ENCODE measurements at places on chromosomes 5 and 9.

DNA sequence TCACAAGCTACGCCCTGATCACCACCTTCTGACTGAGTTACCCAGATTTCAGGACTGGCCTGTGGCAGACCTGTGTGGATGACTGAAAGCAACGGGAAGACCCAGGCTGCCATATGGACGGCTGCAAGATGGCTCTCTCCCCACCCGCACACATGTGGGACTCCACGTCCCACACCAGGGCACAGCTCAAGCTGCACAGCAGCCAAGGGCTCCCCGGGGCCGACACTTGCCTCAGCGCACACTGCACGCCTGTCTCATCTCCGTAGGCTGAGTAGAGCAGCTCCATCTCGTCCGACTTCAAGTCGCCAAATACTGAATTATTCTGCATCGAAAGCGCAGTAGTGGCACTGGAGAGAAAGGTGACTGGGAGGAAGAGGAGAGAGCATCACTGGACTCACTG lies 14.5 kb downstream of the BRD9 start:
- DNase-seq = no peak

GRCh38 chr5:168669156-168669555 lies 90.0 kb upstream of the PANK3 start:
- no peak for DNase-seq

- no peak for DNase-seq
Observed at GRCh38 chr5:145141534-145141933, 693.6 kb downstream of the PRELID2 start.

- DNase-seq = no peak
Observed at GRCh38 chr5:110441035-110441434, 285.4 kb downstream of the TMEM232 start.

- DNase-seq = no peak
Observed at GRCh38 chr5:539469-540070, 15.3 kb upstream of the SLC9A3 start.

- no peak for DNase-seq
Observed at GRCh38 chr5:154881986-154882385, 23.6 kb downstream of the CNOT8 start.

DNA sequence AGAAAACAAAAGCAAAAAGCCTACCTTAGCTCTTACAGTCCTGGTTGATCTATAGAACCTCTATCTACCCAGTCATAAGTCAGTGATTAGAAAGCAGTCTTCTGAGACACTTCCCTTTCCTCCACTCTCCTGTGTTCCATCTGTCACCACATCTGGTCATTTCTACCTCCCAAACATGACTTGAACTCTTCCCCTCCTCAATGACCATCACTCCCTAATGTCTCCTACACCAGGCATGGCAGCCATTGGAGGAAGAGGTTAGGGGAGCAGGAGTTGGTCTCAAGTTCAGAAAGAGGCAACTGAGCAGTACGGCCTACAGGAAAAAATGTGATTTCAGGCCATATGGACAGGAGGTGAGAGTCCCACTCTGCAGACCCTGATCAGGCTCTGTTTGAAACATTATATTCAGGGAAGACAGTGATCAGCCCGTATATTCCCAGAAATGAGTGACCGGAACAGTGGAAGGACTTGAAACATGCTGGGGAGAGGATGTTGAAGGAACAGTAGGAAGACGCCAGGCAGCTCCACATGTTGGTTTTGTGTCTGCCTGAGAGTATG lies 12.0 kb downstream of the ABLIM3 start:
- no peak for DNase-seq

DNA sequence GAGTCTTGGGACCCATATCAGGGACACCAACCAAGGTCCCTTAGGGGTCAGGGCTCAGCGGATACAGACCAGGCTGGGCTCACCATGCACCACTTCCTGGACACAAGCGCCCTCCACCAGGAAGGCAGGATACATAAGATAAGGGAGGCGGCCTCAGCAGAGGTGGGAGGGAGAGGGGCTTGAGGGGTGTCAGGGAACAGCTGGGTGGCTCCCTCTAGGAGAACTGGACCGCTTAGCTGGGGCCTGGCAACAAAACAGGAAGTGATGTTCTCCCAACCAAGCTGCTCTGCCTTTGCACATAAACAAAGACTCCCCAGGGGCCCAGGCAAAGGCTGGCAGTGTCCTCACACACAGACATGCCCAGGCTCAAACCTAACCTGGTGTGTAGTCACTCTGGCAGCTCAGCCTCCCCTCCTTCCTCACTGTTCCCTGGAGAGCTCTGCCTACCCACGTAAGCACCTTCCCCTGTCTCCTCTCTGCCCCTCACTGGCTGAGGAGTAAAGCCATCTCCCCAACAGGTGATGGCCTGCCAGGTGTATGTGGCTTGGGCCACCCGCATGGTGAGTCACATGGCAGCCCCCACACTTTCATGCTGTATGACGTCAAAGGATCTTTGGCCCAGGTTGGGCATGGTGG lies 5.8 kb upstream of the BICD2 start:
- peak; percentile 47 for DNase-seq

- no peak for DNase-seq
Observed at GRCh38 chr5:90682278-90682677, 123.7 kb downstream of the ADGRV1 start.

GRCh38 chr5:154683101-154683880 lies 71.9 kb upstream of the LARP1 start:
- no peak for DNase-seq

Measured in CD4-positive, alpha-beta T cell treated with Interferon alpha-2 for 1 hour (primary cell).